Trophoblast cell (in vitro differentiated cells and primary cell): ENCODE measurements at places on chromosomes 5 and 9.
A peak's percentile ranks its signal among the peaks of the same experiment; 100 is the strongest.

DNA sequence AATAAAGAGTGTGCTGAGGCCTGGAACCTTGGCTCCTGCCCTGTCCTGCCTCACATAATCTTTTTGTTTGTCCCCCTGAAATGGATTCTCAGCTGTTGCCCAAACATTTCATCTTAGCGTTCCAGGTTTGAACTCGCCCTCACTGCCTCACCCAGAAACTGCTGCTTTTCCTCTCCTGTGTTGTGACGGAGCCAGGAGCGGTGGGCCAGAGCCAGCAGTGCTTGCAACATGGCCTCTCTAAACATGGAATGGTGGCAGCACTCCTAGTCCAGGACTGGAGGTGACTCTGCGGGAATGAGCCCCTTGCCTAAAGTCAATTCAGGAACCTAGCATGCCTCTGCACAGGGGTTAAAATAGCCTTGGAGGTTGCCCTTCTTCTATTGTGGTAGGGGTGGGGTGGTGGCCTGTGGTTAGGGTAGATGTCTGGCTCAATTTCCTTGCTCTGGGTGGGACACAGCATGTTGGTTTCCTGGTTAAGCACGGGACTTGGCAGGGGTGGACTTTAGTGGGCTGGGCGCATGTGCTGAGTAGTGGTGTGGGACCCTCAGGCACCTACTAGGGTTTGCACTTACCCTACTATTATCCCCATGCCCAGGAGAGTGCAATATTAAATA lies 101.6 kb downstream of the SLC25A46 start:
- DNase-seq, result no peak

DNA sequence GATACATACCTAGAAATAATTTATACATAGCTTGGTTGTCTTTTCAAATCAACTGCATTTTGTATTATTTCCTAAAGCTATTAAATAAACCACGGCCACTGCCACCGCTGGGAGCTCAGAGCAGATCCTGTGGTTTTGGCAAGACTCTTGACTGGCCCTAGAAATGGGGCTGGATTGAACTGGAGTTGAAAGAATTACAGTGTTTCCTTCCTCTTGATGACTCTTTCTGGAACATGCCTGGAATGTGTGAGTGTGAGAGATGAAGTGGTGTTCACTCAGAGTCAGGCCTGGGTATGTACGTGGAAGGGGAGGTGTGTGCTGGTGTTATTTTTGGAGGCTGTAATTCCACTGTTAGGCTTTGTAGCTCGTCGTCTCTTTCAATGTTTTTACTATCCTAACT lies 45.9 kb downstream of the TEK start:
- DNase-seq, result peak; percentile 27

GRCh38 chr9:128001779-128002298 lies 21.1 kb upstream of the EEIG1 start:
- peak; percentile 98 for DNase-seq

GRCh38 chr9:136142859-136143214 lies 24.2 kb upstream of the TMEM250 start:
- no peak for DNase-seq

DNA sequence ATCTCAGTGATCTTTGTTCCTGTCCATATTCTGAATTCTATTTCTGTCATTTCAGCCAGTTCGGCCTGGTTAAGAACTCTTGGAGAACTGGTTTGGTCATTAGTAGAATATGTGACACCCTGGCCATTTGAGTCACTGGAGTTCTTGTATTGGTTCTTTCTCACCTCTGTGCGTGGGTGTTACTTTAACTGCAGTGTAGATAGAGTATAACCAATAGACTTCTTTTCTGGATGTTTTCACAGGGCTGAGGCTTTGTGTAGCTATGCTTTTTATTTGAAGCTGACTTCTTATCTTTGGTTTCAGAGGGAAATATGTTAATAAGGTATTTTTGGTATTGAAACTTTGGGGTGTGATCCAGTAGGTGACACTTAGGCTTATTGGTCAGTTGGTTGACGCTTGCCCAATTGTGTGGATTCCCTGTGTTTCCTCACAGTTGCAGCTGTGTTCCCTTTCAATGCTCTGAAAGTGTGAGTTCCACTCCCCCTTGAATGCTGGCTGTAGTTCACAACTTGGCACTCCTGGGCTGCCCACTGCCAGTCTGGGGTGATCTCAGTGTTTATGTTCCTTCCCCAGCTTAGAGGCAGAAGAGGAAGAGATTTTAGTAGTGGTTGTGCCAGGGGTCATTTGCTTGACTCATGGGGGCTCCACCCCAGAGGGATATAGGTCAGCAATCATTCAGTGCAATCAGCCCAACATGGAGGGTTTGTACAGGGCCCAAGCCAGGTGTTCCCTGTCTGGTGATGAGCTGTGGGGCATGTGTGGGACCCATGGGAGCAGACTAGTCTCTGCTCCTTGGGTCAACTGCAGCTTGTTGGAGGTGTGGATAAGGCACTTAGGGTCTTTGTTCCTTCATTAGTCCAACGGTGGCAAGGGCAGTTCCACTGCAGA lies 34.9 kb upstream of the TEK start:
- DNase-seq, result peak; percentile 73

DNA sequence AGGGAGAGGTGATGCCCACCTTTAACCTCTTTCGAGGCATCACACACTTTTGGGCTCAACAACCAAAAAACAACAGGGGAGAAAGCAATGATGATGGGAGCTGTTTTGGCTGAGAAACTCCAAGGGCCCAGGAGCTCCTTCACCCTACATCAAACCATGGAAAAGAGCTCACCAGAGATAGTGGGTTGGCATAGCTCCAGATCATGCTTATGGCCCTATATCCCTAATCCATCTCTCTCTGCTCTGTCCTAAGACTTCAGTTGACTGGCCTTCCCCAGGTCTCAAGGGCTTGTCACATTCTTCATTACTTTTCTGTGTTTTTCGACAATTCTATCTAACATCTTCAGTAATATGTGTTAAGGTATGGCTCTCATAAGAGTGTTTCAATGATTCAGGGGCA lies 5.7 kb upstream of the CTSL start:
- no peak for DNase-seq

GRCh38 chr9:84379740-84380139 lies 39.2 kb upstream of the SLC28A3 start:
- DNase-seq, result no peak

DNA sequence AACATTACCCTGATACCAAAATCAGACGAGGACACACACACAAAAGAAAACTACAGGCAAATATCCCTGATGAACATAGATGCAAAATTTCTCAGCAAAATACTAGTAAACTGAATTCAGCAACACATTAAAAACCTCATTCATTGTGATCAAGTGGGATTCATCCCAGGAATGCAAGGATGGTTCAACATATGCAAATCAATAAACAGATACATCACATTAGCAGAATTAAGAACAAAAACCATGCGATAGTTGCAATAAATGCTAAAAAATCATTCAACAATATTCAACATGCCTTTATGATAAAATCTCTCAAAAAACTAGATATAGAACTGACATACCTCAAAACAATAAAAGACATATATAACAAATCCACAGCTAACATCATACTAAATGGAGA lies 36.9 kb upstream of the TNPO1 start:
- no peak for DNase-seq

GRCh38 chr9:70526902-70527301 lies 112.4 kb upstream of the KLF9 start:
- no peak for DNase-seq
